Lung (tissue), 17 donors: ENCODE measurements at places on chromosomes 1 and 21. TPM values are rescaled to one million over a fixed set of nuclear protein-coding genes. Genes with fewer than 3 reads are reported as not detected.

- peaks cover 6% of the 10 kb centered on the region for H3K4me1 ChIP-seq
- H3K27ac ChIP-seq, result no peak overlapping the region
- peak; percentile 57 for DNase-seq
- H3K27me3 ChIP-seq, result no peaks in the 10 kb centered on the region
- H3K36me3 ChIP-seq, result peaks cover 1% of the 10 kb centered on the region
Measured at GRCh38 chr1:89908672-89909436, 86.1 kb upstream of the ZNF326 start.

DNA sequence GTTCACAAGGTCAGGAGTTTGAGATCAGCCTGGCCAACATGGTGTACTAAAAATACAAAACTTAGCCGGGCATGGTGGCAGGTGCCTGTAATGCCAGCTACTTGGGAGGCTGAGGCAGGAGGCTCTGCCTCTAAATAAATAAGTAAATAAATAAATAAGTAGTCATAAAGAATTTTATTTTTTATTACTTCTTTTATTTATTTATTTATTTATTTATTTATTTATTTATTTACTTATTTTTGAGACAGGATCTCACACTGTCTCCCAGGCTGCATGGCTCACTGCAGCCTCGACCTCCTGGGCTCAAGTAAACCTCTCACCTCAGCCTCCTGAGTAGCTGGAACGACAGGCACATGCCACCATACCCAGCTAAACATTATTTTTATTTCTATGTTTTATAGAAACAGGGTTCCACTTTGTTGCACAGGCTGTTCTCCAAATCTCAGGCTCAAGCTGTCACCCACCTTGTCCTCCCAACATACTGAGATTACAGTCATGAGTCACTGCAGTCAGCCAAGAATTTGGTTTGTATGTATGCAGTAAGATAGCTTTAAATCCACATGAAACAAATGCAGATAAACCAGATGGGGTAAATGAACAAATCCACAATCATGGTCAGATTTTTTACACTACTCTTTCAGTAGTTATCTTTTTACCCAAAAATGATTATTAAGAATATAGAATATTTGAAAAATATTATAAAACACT lies 523.3 kb upstream of the RGS18 start:
- H3K36me3 ChIP-seq, result no peaks in the 10 kb centered on the region
- no peak overlapping the region for H3K4me3 ChIP-seq
- no peaks in the 10 kb centered on the region for H3K27me3 ChIP-seq
- H3K27ac ChIP-seq, result no peak overlapping the region
- no peaks in the 10 kb centered on the region for H3K4me1 ChIP-seq

- H3K4me3 ChIP-seq, result no peak overlapping the region
- no peak for DNase-seq
- H3K27ac ChIP-seq, result peak overlapping the region; percentile 30
- H3K36me3 ChIP-seq, result peaks cover 8% of the 10 kb centered on the region
- no peaks in the 10 kb centered on the region for H3K4me1 ChIP-seq
- no peaks in the 10 kb centered on the region for H3K27me3 ChIP-seq
Measured at GRCh38 chr1:9884805-9885204, 25.3 kb downstream of the CTNNBIP1 start.

- no peak overlapping the region for H3K4me3 ChIP-seq
- no peaks in the 10 kb centered on the region for H3K4me1 ChIP-seq
- no peaks in the 10 kb centered on the region for H3K27me3 ChIP-seq
- no peak overlapping the region for H3K27ac ChIP-seq
- DNase-seq, result peak; percentile 31
- H3K36me3 ChIP-seq, result no peaks in the 10 kb centered on the region
Measured at GRCh38 chr1:101506541-101507164, 269.8 kb downstream of the S1PR1 start.

DNA sequence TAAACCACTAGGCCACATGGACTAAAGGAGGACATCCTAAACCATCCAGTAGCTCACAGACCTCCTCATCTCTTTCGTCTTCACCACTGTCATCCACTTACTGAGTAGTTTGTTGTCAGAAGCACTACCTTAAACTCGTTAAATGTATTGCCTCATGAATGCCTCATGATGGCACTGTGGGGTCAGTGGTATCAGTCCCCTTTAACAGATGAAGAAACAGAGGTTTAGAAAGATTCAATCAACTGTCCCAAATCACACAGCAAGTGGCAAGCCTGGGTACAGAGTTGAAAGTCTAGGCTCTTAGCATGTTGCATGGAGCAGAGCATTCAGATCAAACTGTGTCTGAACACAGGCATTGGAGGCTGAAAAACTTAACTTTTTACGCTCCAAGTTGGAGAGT lies 183.6 kb upstream of the KIAA0040 start:
- DNase-seq, result no peak
- peaks cover 4% of the 10 kb centered on the region for H3K27me3 ChIP-seq
- H3K4me1 ChIP-seq, result no peaks in the 10 kb centered on the region
- no peak overlapping the region for H3K4me3 ChIP-seq

The PRUNE1 gene
- total RNA-seq, result 20.6 TPM

The XCL1 gene
- 0.15 TPM for total RNA-seq

GRCh38 chr1:150194381-150195031 lies 41.4 kb downstream of the ANP32E start:
- no peaks in the 10 kb centered on the region for H3K36me3 ChIP-seq
- H3K4me3 ChIP-seq, result no peak overlapping the region
- no peak for DNase-seq
- H3K27me3 ChIP-seq, result peaks cover 3% of the 10 kb centered on the region
- H3K4me1 ChIP-seq, result no peaks in the 10 kb centered on the region

DNA sequence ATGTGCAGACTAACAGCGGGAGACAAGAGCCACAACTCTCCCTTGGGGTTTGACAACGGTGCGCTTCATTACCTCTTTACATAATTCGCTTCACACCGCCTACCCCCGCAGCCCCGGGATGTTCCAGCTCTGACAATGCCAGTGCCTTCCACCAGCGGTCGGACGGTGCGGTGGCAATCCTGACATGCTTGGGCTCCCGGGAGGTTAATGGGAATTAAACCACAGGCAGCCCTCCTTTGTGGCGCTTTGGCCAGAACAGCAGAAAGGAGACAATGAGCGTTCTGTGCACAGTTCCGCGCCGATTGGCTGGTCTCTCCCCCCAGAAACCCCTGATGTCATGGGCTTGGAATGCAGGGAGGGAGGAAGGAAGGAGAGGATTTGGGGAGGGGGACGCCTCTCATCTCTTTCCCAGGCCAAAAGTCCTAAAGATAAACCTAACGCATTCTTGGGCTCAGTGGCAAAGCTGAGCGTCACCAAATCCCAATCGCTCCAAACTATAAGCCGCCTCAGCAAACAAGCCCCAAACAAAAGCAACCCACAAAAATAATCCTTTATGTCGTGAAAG lies 1.3 kb downstream of the CNN3 start:
- H3K4me1 ChIP-seq, result peaks cover 24% of the 10 kb centered on the region
- peak overlapping the region; percentile 81 for H3K4me3 ChIP-seq
- DNase-seq, result peak; percentile 97
- peak overlapping the region; percentile 100 for H3K27ac ChIP-seq
- H3K36me3 ChIP-seq, result no peaks in the 10 kb centered on the region

- no peaks in the 10 kb centered on the region for H3K27me3 ChIP-seq
- no peak overlapping the region for H3K27ac ChIP-seq
Measured at GRCh38 chr1:51750218-51750617, 128.3 kb downstream of the NRDC start.

The SMCP gene
- total RNA-seq, result not detected

DNA sequence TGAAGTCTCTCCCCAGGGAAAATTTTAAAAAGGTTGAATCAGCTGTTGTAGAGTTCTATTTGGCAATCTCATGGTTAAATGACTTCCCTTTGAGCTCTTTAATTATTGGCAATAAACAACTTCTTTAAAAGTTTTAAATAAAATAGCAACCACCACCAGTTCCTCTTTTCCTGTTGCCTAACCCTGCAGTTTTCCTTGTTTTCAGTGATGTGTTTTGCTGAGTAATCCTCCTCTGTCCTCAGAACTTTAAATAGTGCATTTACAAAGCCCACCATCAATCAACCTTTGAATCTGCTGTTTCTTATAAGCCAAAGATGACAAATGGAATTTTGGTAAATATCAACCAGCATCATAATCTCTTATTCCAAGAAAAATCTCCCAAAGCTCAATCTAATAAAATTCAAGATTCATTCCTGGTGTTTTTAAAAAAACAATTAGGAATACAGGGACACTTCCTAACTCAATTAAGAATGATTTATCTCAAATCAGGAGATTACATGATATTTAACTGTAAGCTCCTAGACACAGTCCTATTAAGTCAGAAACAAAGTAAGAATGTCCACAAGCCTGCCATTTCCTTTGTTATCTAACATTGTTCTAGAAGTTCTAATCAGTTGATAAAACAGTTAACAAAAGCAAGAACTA lies 14.8 kb downstream of the AVPR1B start:
- H3K4me1 ChIP-seq, result peaks cover 2% of the 10 kb centered on the region
- H3K36me3 ChIP-seq, result no peaks in the 10 kb centered on the region
- DNase-seq, result no peak
- no peak overlapping the region for H3K27ac ChIP-seq
- H3K27me3 ChIP-seq, result no peaks in the 10 kb centered on the region
- no peak overlapping the region for H3K4me3 ChIP-seq

DNA sequence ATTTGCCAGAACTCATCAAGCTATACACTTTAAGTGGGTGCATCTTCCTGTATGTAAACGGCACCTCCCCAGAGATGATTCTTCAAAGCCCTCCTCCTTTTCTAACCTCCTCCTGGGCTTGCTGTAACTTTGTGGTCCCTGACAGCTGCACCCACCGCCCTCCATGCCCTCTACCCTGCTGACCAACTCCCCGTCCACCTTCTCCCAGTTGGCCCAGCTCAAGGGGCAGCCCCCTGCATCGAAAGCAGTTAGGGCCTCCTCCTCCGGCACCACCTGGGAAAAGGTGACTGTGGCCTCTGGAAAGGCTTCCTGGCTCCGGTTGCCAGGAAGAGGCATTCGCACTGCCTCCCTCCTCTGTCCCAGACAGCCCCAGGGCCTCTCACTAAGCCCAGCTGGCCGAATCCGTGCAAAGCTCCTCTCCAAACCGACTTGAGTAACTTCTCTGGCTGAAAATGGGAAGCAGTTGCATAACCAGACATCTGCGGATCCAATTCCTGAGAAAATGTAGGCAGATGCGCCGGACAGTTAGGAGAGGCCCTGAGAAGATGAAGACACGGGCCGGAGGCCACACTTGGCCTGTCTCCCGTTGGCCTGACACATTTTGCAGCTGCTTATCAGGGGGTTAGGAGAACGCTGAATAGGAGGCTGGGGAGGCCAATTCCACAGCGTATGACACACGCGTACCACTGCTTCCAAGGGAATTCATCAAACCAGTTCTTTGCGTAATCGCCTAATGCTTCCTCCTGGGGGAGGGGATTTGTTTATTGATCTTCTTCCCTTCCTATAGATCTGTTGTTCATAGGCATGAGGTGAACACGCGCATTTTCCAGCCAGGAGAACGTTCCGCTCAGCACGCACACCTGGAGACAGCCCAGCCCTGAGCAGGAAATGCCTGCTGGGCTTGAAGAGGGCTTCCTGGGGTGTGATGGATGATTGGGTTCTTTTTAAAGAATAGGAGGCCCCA lies 48.7 kb upstream of the COL6A2 start:
- peak overlapping the region; percentile 1 for H3K27ac ChIP-seq
- DNase-seq, result peak; percentile 97
- H3K36me3 ChIP-seq, result no peaks in the 10 kb centered on the region

DNA sequence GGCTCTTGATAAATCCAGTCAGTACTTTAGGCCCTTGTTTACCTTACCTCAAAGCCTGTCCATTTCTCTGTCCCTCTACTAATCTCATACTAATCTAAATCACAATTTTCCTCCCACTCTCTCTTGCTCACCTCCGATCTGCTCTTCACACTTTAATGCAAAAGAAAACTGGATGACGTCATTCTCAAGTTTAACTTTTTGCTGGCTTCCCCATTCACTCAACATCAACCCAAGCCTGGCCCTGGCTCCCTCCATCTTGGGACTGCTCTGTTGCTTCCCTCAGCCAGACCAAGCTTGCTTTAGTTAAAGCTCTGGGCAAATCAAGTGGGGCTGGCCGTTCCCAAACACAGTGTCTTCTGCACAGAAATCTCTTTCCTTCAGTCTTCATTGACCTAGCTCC lies 29.7 kb downstream of the COA6 start:
- no peak overlapping the region for H3K4me3 ChIP-seq
- no peaks in the 10 kb centered on the region for H3K27me3 ChIP-seq
- no peak for DNase-seq
- H3K4me1 ChIP-seq, result no peaks in the 10 kb centered on the region
- H3K36me3 ChIP-seq, result peaks cover 2% of the 10 kb centered on the region

DNA sequence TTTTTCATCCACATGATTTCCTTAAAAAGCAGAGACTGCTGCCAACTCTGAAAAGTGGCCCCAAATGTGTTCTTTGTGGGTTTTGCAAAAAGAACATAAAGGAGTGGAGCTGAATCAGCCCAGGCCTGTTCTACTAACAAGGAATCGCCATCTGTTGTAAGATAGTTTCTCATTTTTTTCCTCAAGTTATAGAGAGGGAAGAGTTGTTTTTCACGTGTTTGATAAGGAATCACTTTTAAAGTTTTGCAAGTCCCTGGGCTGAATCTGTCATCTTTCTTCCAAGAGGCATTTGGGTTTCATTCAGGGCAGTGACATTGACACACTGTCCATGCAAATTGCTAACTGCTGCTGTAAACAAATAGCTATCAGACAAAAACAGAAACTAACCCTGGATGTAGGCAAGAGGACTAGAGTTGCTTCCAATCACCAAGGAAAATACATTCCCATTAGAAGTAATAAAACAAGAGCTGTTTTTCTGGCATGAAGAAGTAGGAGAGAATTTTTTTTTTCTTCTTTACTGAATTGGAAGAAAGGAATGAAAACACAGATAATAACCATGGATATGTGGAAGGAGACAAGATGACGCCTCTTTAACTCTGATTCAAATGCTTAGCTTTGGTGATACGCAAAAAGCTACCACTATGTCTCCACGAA lies 58.8 kb upstream of the TBX15 start:
- no peak overlapping the region for H3K4me3 ChIP-seq
- H3K27me3 ChIP-seq, result no peaks in the 10 kb centered on the region
- H3K4me1 ChIP-seq, result no peaks in the 10 kb centered on the region
- DNase-seq, result peak; percentile 86
- peaks cover 3% of the 10 kb centered on the region for H3K36me3 ChIP-seq
- no peak overlapping the region for H3K27ac ChIP-seq

DNA sequence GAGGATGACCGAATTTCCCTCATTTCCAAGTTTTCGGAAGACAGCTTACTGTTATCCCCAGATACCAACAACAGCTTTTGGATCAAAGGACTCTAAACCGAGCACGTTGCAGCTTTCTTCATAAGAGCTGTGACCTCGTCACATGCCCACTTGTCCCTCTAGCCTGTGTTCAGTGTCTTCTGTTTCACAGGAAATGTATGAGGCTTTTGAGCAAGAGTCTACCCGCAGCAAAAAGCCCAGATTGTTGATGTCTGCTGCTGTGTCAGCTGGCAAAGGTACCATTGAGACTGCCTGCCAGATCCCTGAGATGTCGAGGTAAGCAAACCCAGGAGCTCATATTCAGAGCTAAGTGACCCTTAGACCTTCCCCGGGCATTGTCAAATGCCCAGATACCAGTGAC lies 24.1 kb downstream of the CHI3L2 start:
- no peaks in the 10 kb centered on the region for H3K27me3 ChIP-seq
- H3K4me3 ChIP-seq, result no peak overlapping the region
- no peak for DNase-seq
- H3K27ac ChIP-seq, result no peak overlapping the region
- H3K4me1 ChIP-seq, result no peaks in the 10 kb centered on the region

The ATP13A2 gene
- total RNA-seq, result 50.6 TPM

- no peak for DNase-seq
- no peak overlapping the region for H3K27ac ChIP-seq
- peaks cover 2% of the 10 kb centered on the region for H3K27me3 ChIP-seq
- H3K36me3 ChIP-seq, result no peaks in the 10 kb centered on the region
- no peak overlapping the region for H3K4me3 ChIP-seq
Measured at GRCh38 chr1:2907051-2907450, 105.6 kb upstream of the TTC34 start.

- no peak overlapping the region for H3K4me3 ChIP-seq
- no peaks in the 10 kb centered on the region for H3K27me3 ChIP-seq
- H3K4me1 ChIP-seq, result peaks cover 4% of the 10 kb centered on the region
- H3K27ac ChIP-seq, result no peak overlapping the region
Measured at GRCh38 chr1:86965827-86966182, 51.4 kb downstream of the HS2ST1 start.

The SPOCD1 gene
- 0.51 TPM for total RNA-seq
